ENCODE measurements at places on chromosomes 7 and 10.

DNA sequence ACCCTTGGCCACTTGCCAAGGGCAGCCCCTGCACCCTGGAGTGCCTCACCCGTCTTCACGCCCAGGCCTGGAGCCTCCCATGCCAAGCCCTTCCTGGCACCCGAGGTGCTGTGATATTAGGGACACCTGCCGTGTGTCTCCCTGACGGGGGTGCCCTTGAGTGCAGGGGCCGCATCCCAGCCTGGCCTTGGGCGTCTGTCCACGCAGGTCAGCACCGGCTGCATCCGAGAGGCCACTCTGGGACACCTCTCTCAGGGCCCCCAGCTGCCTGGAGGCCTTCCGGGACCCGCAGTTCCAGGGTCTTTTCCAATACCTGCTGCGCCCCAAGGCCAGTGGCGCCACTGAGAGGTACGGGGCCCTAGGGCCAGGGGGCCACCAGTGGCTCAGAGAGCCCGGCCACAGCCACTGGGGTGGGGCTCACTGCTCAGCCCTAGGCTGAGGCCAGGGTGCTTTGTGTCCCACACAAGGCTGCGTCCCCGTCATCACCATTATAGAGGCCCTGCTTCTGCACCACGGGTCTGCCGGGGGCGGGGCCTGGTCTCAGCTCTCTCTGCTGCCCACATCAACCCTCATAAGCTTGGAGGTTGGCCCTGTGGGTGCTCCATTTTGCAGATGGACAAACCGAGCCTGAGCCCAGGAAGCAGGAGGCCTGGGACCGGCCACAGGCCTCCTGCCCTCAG lies 12.7 kb downstream of the AP5Z1 start:
- DNase-seq, result no peak

DNA sequence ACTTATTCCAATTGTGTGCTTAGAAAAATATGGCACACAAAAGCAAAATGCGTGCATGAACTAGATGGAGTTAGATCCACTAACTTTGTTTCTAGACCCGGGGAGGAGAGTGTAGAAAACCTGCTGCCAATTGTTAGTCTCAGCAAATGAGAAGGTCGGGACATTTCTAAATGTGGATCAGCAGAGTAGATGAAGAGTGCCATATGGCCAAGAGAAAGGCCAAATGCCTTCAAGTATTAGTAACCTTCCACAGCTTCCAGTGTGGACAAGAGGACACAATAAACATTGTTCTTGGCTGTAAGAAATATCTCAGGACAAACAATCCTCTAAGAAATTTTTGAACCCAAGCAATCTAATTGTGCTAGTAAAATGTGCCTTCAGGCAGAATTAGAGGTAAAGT lies 690.3 kb downstream of the REEP3 start:
- no peak for DNase-seq

GRCh38 chr10:21995557-21995956 lies 8.0 kb downstream of the DNAJC1 start:
- no peak for DNase-seq

- no peak for DNase-seq
Observed at GRCh38 chr7:36747280-36748016, 23.2 kb upstream of the AOAH start.

DNA sequence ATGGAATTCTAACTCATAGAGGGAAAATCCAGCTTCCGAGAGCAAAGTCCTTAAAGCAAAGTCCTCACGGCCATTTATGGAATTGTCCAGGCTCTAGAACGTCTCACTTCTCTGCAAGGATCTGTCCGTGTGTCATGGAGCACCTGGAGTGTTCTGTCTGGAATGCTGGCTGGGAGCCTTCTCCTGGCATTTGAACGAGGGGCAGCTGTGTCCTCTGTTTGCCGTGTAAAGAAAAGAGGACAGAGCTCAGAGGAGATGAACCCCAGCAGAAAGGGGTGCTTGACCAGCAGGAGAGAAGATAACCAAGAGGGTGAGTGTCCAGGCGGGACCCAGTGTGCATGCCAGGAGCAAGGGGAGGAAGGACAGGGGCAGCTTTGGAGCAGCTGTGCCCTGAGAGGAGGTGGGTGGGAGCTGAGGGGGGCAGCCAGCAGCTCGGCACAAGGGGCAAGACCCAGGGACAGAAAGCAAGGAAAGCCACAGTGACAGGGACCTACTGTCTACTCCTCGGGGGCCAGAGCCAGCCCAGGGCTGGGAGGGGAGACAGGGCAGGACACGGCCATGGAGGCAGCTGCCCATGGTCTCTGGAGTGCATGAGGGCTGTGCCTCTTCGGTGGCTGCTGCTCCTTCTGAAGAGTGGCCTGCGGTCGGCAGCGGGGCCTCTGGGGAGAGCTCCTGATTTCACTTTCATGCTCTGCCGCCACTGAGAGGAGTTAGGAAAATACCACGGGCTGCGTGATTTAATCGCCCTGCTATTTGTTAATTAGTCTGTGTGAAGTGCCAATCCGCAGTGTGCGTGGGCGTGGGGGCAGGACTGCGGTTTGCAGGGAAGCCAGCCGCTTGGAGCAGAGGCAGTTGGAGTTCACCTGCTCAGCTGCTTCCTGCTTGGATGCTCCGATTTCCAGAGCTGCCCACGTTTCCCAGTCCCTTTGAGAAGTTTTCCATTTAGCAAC lies 149.3 kb upstream of the SHH start:
- no peak for DNase-seq

Data from activated CD4-positive, alpha-beta T cell treated with anti-CD3 and anti-CD28 coated beads, Interleukin-2, amount 50 U/mL, for 4 hours (primary cell).